ENCODE measurements at places on chromosomes 4 and X.
A peak's percentile ranks its signal among the peaks of the same experiment; 100 is the strongest.

GRCh38 chr4:185128272-185129119, 14.6 kb upstream of the SLC25A4 start:
- DNase-seq: no peak

GRCh38 chr4:38237139-38237538, 276.9 kb downstream of the PTTG2 start:
- DNase-seq: no peak

DNA sequence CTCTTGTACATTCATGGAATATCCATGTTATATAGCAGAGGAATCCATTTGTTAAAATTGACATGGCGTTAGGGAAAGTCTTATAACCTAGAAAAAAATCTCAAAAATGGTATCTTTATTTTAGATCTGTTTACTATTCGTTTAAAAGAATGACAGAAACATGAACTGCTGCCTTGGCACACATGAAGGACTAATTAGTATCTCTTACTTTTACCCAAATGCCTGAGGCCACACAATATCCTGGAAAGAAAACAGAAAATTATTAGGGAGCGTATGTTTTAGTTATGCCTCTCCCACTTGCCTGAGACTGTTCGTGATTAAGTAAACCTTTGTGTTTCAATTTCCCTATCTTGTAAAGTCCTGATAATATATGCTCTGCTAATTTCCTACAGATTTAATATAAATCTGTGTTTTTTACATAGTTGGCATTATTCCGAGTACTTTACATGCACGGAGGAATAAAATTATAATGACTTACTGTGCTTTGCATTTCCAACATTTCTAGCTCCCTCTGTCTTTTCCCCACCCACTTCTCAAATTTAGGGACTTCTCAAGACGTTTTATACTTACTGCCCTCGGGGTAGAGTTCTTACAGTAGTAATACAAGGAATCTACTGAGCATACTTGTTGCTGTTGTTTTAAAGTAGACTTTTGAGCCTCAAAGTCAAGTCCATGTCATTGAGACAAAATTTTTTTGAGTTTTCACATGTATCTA, 147.3 kb downstream of the VEGFC start:
- DNase-seq: no peak

- no peak for DNase-seq
Measured at GRCh38 chrX:154401045-154401799, 3.0 kb downstream of the RPL10 start.

GRCh38 chr4:66633477-66633876, 911.8 kb downstream of the CENPC start:
- DNase-seq: no peak

DNA sequence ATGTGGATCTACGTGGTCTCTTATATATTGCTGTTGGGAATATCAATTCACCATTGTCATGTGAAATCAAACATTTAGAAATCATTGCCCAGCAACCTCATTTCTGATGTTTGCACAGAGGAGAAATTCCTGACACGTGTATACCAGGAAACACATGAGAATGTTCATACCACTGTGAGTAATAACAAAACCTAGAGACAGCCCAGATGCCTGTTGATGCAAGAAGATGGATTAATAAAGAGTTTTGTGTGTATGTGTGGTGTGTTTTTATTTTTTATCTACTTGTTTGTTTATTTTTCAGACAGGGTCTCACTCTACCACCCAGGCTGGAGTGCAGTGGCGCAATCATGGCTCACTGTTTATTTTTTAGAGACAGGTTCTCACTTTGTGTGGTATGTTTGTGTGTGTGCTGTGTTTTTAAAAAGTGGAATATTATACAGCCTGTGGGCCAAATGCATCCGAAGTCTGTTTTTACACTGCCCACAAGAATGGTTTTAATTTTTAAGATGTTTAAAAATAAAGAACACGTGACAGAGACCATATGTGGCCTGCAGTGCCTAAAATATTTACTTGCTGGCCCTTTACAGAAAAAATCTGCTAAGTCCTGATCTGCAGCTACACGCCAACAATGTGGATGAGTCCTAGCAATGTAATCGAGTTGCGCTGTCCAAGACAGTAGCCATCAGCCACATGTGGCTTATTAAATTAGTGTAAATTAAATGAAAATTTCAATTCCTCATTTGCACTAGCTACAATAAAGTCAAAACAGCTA, 39.2 kb downstream of the TXLNG start:
- no peak for DNase-seq

DNA sequence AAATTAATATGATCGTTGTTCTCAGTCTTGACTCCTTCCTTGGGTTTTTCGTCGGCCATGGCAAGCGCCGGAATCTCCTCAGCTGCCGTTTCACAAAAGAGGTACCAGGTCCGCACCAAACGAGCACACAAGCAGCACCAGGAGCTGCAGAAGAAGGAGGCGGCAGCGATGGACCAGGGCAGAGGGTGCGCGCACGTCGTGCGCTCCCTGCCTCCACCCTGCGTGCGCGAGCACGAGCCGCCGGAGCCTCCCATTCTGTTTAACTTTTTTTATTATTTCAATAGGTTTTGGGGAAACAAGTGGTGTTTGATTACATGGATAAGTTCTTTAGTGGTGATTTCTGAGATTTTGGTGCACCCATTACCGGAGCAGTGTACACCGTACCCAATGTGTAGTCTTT, 158.2 kb downstream of the PLS3 start:
- DNase-seq: no peak

DNA sequence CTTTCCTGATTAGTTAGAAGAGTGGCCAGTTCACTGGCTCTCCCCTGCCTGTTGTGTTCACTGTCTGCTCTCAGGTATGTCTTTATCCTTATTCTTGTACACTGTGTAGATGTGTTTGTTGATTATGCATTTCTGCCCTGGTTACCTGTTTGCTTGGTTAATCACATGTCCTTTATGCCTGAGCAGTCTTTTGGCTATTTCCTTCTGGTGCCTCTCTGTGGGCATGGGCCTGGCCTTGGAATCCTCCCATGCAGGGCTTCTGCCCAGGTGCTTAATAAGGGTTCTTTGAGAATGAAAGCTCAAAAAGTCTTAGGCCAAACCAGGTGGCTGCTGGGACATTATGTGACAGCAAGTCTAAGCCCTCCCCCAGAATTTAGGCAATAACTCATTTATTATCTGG, 26.5 kb downstream of the OTUD6A start:
- no peak for DNase-seq

DNA sequence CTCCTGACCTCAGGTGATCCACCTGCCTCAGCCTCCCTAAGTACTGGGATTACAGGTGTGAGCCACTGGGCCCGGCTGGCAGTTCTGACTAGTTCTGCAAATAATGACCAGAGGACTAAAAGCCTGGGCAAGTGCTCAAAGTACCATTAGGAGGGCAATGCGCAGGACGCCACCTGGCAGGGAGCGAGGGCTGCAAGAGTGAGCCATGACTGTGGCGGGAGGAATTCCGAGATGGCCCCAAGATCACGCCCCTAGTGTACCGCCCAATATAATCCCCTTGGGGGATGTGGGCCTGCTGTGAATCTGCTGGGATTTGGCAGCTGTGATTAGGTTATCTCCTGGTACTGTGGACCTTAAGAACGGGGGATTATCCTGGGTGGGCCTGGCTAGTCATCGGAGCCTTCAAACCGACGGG, 26.2 kb upstream of the GPR78 start:
- DNase-seq: no peak

- DNase-seq: peak; percentile 70
Measured at GRCh38 chr4:86359944-86360478, at the start of gene MAPK10. Gene MAPK10, minus strand, starts transcription at chr4:86360053.

- DNase-seq: no peak
Measured at GRCh38 chr4:60089546-60090273, 1110.4 kb upstream of the ADGRL3 start.

DNA sequence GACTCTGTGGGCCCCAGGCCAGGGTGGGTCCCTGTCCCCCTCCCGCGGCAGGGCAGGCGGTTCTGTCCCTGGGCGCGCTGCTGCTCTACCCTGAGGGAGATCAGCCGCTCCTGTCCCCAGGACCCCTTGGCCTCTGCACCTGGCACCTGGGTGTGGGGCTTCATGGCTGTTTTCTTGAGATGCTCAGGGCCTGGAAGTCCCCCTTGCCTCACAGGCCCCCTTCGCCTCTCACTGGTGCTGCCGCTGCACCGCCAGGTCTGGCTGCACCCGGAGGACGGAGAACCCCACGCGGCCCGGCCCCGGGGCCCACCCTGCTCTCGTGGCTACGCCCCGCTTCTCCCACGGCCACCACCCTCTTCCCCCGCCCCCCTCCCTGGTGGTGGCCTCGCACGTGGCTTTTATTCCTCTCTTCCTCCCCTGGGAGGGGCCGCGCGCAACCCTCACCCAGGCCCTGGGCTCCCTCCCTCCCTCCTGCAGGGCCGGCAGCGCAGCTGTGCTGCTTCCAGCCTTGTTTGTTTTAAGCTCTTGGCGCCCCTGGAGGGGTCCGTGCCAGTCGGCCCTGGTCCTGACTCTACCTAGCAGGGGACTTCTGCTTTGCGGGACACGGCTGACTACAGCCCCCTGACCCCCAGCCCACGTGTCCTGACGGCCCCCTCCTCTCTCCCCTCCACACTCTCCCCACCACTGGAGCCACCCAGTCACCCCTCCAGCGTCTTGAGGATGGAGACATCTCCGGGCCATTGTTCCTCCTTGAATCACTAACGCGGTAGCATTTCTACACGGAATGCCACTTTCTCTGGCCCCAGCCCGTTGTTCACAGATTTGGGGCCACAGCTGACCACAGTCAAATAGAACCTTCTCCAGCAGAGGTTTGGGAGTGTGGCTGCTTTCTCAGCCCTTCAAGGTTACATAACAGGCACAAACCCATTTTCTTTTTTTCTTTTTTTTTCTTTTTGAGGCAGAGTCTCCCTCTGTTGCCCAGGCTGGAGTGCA, 20.6 kb upstream of the CLDN24 start:
- no peak for DNase-seq

- DNase-seq: no peak
Measured at GRCh38 chr4:6444582-6444981, 27.8 kb downstream of the PPP2R2C start.
